Stimulated activated CD4-positive, alpha-beta T cell treated with anti-CD3 and anti-CD28 coated beads, Interleukin-2, amount 100 ng/mL, for 4 hours (primary cell): ENCODE measurements at places on chromosomes 12 and 14.

- no peak for DNase-seq
Observed at GRCh38 chr12:75809746-75810145, 221.8 kb downstream of the PHLDA1 start.

DNA sequence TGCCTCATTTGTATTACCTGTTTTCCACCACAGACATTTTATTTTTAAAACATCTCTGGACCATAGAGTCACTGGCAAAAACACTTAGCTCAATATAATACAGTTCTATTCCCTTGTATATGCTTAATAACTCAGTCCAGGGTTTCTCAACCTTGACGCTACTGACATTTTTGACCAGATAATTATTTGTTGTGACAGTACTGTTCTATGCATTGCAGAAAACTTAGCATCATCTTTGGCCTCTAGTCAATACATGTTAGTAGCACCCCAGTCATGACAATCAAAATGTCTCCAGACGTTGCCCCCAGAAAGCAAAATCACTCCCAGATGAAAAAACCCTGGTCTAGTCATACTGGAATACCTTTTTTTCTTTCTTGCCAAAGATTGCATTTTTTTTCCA is 174.7 kb downstream of the TMEM132D start:
- DNase-seq = no peak

DNA sequence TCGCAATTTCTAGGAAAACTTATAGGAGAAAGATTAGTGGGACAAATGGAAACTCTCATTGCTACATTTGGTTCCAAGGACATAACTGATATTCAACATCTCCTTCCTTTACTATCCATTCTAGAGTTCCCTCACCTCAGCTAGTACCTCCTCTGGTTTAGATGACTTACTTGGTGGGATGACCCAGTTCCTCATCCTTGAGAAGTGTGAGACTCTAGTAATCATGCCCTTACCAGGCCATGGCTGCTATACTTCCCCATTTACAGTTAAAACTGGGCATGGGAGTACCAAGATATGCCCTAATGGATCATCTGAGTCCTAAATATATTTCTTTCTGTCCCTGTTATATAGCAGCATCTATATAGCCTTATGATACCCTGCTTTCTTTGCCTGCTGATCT is 58.1 kb downstream of the IFT81 start:
- no peak for DNase-seq

DNA sequence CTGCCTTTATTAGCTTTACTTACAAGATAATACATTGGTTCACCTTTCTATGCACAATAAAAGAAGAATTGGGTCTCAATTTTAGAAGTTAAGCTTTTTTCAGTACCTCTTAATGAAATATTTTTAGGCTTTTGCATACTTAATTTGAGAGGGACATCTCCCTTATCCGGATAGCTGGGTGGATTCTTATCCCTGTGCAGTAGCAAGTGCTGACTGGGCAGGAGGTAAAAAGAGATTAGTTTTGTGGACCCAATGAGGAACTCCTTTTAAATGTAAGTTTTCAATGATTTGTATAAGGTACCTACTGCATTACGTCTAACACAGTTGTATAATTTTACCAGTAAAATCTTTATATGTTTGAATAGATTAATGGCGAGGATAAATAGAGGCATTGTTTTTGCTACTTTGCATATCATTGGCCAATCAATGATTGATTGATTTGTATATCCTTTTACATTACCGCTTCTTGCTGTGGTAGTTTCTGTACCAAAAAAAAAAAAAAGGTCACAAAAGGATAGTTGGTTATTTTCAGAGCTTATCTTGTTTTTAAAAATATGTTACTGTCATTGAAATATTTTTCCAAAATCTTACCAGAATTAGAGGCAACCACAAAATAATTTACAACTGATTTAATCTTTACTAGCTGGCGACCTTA is 2.2 kb downstream of the CPSF6 start:
- DNase-seq = no peak

GRCh38 chr12:46160981-46161690 is 107.7 kb downstream of the SLC38A1 start:
- no peak for DNase-seq

GRCh38 chr12:79618848-79619404 is 71.8 kb downstream of the PAWR start:
- no peak for DNase-seq

DNA sequence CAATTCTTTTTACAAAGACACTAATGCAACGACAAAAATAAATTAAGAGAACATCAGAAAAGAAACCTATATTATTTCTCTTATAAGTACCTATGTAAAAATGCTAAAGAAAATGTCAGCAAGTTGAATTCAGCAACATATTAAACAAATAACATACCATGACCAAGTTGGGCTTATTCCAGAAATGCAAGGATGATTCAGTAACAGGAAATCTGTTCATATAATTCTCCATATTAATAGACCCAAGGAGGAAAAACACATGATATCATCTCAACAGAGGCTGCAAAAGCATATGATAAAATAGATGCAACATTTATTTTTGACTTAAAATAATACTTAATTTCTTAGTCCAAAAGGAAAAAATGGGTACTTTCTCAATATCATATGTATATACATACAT is 25.1 kb upstream of the GPHB5 start:
- no peak for DNase-seq

DNA sequence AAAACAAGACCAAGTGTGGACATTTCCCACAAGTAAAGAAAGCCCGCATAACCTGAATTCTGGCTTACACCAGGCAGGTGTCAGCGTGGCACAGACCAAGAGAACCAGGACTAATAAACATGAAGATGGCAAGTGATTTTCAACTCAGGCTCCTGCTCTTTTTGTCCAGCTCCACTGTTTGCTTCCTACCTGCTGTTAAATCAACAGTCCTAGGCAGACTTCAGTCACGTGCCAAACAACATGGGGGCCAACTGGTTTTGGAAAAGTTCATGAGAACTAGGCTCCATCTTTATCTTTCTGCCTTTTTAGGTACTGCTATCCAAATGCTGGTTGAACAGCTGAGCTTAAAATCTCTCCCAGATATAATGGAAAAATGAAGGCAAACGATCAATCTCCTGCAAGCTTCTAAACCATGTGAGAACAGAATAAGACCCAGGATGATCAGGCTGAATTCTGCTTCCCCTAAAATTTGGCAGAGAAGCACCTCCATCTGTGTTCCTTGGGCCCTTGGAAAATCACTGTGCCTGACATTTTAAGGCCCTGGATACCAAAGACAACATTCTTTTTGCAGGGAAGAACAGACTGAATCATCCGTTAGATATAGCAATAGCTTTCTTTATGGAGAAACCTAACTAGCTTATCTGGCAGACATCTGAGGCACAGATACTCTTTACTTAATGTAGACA is 215.6 kb upstream of the USP15 start:
- no peak for DNase-seq
